Stimulated activated CD4-positive, alpha-beta T cell treated with anti-CD3 and anti-CD28 coated beads, Interleukin-2, amount 100 ng/mL, for 24 hours (primary cell): ENCODE measurements at places on chromosomes 13 and 19.

DNA sequence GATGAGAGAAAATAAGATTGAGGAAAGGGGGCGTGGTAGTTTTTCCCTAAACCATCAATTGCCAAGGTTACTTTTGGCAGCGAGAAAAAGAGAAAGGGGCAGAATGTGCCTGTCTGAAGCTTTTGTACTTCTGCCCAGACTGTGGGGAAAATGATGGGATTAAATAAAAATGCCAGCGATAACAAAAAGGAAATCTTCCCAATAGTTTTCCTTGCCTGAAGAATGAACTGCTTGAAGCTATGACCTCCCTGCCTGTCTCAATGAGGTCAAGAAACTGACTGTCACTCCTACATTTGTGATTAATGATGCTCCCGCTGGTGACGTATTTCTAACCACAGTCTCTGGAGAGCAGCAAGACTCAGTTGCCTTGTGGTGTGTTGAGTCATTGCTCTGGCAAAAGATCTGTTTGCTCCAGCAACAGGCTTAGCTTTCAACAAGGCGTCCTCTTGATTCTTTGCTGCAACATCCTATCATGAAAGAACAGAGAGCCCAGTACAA, 1051.5 kb downstream of the DIAPH3 start:
- no peak for DNase-seq

DNA sequence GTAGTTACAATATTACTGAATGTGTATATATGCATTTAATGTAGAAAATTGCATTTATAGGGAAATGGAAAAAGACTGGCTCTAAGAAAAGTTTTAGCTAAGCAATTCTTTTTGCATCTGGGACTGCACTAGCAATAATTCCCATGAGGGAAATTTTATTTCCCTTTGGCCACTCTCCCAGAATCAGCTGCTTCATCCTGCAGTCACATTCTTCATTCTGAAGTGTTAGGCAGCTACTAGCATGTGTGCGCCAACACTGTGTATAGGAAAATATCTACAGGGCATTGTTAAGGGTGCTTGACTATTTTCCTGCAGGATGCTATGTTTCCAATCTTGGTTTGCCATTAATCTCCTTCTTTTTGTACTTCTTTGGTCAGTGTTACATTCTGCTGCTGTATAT, 312.8 kb upstream of the PCDH20 start:
- no peak for DNase-seq

- DNase-seq, result no peak
Observed at GRCh38 chr13:97223711-97224541, 1.8 kb downstream of the MBNL2 start.

DNA sequence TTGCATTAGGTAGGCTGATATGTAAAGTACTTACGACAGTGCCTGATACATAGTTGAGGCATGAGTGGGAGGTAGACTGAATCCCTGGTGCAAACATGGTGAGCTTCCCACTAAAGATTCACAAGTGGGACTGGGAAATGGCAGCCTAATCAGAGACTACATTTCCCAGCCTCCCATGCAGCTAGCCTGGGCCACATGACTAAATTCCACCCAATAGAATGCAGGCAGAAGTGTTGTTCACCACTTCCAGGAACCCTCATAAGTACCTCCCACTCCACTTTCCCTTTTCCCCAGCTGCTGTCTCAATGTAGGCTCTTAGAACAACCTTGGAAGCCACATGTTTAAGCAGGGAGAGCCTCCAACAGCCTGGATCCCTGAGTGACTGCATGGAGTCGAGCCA, 104.9 kb downstream of the CACNA1A start:
- no peak for DNase-seq

DNA sequence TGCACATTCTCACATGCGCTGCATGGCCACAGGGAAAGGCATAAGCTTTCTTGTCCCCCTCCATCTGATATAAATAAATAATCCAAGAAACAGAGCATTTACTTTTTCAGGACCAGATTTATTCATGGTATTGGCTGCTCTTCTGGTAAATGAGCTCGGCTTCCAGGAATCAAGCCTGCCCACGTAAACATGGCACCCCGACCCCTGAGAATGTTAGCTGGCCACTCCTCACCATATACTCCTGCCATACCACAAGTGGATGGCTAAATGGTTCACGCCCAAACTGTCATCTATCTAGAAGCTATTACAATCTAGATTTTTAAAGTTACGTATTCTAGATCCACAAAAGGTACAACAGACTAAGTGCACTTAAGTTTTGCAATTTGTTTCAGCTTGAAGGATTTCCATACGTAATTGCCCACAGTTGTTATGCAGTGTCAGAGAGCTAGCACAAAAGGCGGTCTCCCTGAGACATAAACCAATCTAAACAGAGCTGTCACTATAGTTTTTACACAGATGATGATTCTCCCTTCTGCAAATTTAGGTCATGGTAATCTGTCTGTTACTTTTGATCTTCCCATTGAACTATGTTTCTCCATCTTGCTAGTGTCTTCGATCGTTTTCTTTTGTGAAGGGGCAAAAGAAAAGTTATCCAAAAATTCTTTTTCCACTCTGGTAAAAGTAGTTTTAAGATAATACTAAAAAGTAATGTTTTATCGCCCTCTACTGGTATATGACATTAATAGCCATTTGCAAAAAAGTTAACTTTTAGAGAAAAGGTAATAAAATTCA, 16.2 kb upstream of the FOXO1 start:
- no peak for DNase-seq

GRCh38 chr19:48348045-48348444, 15.7 kb downstream of the TMEM143 start:
- DNase-seq, result no peak

DNA sequence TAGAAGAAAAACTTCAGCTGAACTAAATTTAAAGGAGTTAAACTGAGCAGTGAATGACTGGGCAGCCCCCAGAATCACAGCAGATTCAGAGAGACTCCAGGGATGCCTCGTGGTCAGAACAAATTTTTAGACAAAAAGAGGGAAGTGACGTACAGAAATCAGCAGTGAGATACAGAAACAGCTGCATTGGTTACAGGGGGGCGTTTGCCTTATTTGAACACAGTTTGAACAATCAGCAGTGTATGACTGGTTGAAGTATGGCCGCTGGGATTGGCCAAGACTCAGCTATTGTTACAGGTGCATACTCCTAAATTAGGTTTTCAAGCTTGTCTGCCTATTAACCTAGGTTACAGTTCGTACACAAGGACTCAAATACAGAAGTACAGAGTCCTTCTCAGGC, 2.2 kb upstream of the SPRYD7 start:
- DNase-seq, result no peak

GRCh38 chr19:39379865-39380396, 11.0 kb downstream of the PAF1 start:
- DNase-seq, result no peak

DNA sequence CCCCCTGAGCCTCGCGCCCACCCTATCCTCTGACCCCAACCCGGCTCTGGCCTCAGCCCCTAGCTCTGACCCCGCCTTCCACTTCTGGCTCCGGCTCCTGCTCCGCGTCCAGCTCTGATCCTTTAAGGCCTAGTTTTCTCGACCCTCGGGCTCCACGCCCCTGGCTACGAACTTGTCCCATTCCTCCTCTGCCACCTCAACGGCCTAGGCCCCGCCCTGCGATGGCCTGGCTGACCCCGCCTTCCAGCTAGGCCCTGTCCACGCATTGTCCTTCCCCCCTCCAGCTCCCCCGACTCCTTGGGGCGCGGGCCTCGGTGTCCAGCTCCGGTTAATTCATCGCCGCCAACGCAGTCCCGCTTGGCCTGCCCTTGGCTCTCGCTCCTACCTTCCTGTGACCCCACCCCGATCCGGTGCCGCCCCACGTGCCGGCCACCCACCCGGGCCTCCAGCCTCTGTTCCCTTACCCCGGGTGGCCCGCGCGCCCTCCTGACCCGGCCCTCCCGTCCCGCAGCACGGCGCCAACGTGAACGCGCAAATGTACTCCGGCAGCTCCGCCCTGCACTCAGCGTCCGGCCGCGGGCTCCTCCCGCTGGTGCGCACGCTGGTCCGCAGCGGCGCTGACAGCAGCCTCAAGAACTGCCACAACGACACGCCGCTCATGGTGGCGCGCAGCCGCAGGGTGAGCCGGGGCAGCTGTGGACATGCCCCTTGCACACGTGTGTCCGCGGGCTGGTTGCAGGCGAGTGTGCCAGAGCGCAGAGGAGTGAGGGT, 9.4 kb downstream of the BCL3 start:
- DNase-seq, result no peak

GRCh38 chr19:44142059-44142433, 692 bp downstream of the ZNF234 start:
- peak; percentile 7 for DNase-seq

GRCh38 chr13:25347151-25347550, 24.6 kb upstream of the ATP8A2 start:
- DNase-seq, result no peak

DNA sequence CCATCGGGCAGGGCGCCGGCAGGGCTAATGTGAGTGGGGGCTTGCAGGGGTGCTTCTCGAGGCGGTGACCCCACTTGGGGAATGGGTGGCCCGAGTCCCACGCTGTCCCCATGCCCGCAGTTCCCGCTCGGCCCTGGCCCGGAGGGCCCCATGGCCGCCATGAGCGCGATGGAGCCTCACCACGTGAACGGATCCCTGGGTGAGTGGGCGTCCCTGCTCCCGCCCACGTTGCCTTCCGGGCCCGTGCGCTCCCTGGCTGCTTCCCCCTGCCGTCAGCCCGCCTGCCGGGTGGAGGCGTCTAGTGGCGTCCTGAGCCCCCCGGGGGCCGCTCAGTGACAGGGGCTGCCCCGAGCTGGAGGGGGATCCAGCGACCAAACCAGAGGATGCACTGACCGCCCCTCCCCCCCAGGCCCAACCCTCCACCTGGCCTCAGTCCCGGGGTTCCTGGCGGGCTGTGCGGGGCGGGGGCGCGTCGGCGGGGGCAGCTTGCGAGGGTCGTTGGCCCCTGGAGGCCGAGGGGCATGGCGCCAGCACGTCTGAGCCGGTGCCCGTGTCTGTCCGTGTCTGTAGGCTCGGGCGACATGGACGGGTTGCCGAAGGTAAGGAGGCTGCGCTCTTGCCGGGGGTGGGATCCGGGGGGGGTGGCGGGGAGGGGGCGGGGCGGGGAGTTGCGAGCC, 4.8 kb downstream of the ISYNA1 start:
- DNase-seq, result no peak

DNA sequence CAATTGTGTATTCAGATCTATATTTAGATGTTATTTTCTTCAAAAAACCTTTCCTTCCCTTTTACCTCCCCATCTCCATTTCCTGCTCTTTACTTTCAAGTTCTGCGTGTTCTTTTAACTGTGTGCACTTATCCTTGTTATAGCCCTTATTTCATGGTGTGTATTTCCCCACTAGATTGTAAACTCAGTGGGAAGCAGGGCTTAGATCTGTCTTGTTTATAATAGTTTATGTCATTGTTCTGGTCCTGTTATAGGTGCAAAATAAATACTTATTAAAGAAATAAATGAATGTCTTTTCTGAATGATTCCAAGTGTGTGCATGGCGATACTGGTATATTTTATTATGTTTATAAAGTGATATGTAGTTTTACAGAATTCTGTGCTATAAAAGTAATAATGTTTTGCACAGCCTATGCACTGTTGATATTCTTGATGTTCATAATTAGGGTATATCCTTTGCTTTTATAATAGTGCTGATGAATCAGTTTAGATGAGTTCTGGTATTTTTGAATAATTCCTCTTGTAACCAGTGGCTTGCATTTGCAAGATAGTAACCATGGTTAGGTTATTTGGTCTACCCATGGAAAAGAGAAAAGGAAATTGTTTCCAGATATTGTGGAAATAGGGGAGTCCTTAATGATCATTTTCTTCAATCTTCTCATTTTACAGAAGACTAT, 12.1 kb downstream of the NDFIP2 start:
- DNase-seq, result no peak

DNA sequence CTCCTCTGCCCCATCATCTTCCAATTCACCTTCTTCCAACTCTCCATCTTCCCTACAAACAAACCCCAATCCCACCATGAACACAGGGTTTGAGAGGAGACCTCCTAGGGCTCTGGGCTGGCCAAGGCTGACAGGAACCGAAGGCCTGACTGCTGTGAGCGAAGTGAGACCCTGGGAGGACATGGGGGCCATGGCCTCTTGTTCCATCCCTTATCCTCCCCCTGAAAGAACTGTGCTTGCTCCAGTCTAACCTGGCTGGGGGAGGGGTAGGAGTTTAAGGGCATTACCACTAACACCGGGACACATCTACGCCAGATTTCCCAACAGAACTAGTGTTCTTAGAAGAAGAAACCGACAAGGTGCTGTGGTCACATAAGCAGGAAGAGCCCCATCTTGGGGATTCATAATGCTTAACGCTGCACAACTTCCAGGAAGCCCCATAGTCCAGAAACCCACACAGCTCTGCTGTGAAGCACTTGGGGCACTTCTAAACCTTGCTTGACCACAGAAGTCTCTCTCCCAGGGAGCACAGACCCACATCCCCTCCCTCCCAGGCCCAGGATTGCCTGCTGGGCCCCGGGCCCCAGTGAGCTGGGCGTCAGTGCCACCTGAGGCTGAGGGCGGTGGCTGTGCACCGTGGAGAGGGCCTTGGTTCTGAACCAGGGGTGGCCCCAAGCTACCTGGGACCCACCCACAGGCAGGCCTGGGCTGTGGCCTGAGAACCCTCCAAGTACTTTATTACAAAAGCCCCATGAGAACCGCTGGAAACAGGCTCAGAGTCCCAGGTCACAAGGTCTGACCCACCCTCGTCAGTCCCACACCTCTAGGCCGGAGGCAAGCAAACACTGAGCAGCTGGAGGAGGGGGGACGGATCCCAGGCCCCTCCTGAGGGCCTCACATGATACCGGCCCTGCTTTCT, 18.8 kb downstream of the ZC3H4 start:
- DNase-seq, result peak; percentile 41

DNA sequence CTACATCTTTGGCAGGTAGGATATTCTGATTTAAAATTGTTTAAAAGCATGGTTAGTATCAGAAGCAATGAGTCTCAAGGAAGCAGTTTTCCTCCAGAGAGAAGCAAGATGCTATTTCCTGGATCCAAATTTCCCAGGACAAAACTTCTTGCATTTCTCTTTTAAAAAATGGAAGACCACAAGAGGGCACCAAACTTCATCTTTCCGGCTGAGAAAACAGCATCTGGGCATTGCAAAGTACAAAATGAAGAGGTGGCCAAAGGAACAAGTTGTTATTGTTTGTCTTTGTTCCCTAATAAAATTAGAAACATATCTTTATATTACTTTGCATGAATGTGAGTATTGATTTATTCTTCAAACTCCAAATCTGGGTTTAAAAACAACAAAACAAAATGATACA, 60.0 kb upstream of the LRCH1 start:
- DNase-seq, result no peak

- DNase-seq, result no peak
Observed at GRCh38 chr19:41626278-41626677, 596 bp downstream of the CEACAM4 start.

DNA sequence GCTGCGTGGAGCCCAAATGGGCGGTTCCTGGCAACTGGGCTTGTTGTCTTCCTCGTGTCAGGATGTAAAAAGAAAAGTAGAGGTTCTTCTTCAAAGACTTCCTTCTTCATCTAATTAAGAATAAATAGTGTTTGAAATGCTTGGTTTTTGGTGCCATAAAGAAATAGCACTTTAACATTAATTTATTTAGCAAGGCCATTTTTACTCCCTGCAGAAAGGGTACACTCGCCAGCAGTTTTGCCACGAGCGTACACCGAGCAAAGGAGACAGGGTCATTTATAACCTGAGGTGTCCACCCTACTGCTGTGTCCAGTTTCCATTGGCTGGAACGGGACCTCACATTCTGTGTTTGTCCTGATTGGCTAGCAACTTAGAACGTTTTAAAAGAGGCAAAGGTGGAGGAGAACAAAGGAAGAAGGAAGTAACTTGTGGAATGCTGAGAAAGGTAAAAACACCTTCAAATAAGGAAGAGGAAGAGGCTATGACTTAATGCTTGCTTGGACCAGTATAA, 21.8 kb upstream of the OR10H1 start:
- DNase-seq, result no peak
